Hindlimb muscle (tissue), 1 donor: ENCODE measurements at places on chromosomes 2 and 18.

DNA sequence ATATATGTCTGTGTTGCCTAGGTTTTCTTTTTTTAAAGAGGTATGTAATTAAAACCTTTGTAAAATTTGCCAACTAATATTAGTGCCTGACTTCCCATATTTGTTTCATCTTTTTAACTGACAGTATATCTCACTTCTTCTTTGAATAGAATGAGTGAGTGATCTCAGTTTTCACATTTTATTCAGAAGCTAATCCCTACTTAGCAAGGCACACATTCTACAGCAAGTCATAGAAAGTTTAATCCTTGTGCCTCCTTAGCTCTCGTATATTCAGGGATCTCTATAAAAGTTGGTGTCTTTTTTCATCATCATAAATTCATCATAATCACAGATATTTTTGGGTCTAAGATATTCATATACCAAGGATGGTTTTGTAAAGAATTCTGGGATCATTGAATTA lies 66.6 kb downstream of the RIF1 start:
- no peak for DNase-seq

- DNase-seq: no peak
Measured at GRCh38 chr2:48717846-48718245, 37.7 kb downstream of the LHCGR start.

DNA sequence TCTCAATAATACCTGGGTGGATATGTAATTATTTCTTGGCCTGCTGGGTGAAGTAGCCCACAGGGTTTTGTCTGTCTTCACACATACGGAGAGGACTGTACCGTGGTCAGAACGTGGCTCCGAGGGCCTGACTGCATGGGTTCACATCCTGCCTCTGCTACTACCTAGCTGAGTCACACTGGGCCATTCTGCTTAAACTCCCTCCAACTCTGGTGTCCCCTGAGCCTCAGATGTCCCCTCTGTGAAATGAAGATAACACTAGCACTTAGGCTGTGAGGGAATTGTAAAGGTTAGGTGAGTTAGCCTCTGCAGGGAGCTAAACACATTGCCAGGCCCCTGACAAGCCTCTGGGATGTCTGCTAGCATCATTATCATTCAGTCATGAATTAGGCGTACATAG lies 120.1 kb upstream of the NABP1 start:
- DNase-seq: no peak

DNA sequence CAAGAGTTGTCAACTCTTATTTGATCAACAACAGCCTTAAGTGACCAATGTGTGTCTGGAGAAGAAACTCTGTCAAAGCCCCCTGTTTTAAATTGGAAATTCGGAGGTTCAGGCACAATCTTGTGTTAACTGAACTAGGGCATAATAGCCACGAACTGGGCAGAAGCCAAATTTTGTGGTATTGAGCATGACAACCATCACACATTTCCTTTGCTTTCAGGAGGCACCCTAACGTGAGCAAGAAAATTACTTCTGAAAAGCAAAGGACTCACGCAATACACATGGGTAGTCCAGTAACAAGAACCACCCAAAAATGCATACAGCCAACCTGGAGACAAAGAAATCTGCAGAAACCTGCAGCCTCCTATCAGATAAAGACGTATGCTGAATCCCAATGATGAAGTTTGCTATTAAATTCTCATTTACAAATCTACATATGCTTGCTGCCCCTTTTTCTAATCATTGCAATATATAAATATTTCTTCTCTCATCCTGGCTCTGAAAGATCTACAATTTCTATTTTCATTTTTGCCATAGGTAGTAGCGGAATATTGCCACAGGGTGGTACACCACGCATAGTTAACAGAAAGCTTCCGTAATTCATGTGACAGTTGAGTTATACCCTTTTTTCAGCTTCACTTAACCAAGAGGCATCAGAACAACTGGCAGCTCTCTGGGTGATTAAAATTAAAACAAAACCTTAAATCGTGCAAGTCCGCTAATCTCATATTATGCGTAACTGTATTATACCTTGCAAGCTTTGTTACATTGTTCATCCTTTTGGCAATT lies 495.8 kb downstream of the NRXN1 start:
- DNase-seq: peak; percentile 8

DNA sequence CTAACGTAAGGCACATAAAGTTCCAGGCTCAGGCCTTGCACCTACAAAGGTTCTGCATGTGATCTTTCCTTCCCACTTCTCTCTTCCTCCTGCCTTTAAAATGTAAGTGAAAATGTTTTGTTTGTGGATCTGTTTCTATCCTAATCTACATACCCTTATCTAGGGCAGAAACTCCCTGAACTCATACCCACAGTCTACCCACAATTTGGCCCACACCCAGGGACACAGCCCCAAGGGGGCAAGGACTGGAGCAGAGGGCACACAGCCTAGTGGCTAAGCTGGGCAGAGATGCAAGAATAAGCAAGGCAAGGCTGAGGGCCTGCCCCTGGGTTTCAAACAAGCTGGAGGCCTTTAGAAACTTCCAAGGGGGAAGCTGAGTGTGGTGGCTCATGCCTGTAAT lies 71.0 kb downstream of the HS1BP3 start:
- DNase-seq: no peak

GRCh38 chr2:240229603-240230235 lies 89.3 kb upstream of the OTOS start:
- DNase-seq: no peak

GRCh38 chr2:64179582-64180321 lies 35.5 kb upstream of the PELI1 start:
- DNase-seq: peak; percentile 56

GRCh38 chr2:58137221-58137620 lies 90.6 kb downstream of the VRK2 start:
- no peak for DNase-seq

- no peak for DNase-seq
Measured at GRCh38 chr2:38074764-38075506, 1.0 kb downstream of the CYP1B1 start.

DNA sequence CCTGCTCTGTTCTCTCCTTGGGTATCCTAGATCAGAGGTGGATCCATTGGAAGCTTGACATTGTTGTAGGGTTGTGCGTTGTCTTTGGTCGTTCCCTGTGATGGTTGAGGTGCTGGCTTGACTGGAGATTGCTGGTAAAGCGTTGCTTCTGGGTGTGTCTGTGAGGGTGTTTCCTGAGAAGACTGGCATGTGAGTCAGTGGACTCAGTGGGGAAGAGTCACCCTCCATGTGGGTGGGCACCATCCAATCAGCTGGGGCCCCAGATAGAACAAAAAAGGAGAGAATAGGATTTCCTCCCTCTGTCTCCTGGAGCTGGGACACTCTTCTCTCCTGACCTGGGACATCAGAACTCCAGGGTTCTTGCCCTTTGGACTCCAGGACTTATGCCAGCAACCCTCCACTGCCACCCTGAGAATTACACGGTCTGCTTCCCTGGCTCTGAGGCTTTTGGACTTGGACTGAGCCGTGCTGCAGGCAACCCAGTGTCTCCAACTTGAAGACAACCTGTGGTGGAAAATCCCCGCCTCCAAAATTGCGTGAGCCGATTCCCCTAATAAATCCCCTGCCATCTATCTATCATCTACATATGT lies 14.8 kb upstream of the REEP1 start:
- DNase-seq: no peak

GRCh38 chr2:159010963-159011362 lies 42.5 kb downstream of the TANC1 start:
- no peak for DNase-seq

- no peak for DNase-seq
Measured at GRCh38 chr18:24234850-24235418, 96.1 kb downstream of the CABYR start.

- DNase-seq: no peak
Measured at GRCh38 chr2:155256803-155257202, 558.3 kb downstream of the KCNJ3 start.
